Motor neuron (in vitro differentiated cells): ENCODE measurements at places on chromosomes 5 and 9. TPM values are rescaled to one million over a fixed set of nuclear protein-coding genes. Genes with fewer than 3 reads are reported as not detected.

GRCh38 chr5:9516591-9516990, 29.3 kb downstream of the SEMA5A start:
- no peak for ATAC-seq

GRCh38 chr9:105959531-105959930, 265.2 kb downstream of the TMEM38B start:
- no peak for ATAC-seq

The CYSRT1 gene
- total RNA-seq, result 1.2 and 1.3 TPM in 2 replicates

The ADAMTSL1 gene
- 7.5 and 7.6 TPM in 2 replicates for total RNA-seq

DNA sequence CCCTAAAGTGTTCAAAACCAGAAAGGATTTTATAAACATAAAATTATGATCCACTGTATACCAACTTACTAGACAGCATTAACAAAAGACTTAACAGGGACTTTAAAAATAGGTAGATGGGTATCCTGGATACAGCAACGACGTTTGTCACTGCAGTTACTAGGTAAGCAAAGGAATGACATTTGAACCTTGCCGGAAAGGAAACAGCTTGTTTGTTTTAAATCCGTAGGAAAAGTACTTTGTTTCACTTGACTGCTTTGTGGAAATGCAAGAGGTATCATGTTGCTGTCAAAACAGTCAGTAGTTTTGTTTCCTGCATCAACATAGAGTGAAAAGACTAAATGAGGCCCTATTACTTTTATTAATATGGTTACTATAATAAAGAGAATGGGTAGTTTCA, 122.9 kb downstream of the CDC42SE2 start:
- ATAC-seq, result no peak

The SPATA6L gene
- total RNA-seq, result 2.0 and 2.3 TPM in 2 replicates

The GPX8 gene
- 55.2 and 56.2 TPM in 2 replicates for total RNA-seq

DNA sequence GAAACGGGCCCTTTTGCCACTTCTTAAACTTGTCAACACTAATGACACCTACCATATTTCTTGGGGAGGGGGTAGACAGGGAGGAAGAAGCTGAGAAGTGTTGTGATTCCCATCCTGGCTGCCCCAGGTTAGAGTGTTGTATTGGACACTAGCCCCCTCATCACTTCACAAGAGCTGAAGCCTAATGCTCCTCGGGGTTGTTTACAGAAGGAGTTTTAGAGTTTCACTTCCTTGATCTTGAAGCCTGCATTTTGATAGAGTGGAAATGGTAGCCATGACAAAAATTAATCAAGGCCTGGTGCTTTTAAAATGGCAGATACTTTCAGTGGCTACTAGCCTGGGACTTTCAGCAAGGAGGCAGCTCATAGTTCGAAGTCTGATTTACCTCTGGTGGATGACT, 11.0 kb upstream of the FAM120AOS start:
- no peak for ATAC-seq

GRCh38 chr5:19855031-19855430, 133.0 kb downstream of the CDH18 start:
- ATAC-seq, result no peak
